ENCODE measurements at places on chromosomes 3 and 15. TPM values are rescaled to one million over a fixed set of nuclear protein-coding genes. Genes with fewer than 3 reads are reported as not detected.

GRCh38 chr15:74377831-74378766, 10.7 kb upstream of the CYP11A1 start:
- DNase-seq = no peak

GRCh38 chr3:82038556-82038955, 277.1 kb upstream of the GBE1 start:
- no peak for DNase-seq

DNA sequence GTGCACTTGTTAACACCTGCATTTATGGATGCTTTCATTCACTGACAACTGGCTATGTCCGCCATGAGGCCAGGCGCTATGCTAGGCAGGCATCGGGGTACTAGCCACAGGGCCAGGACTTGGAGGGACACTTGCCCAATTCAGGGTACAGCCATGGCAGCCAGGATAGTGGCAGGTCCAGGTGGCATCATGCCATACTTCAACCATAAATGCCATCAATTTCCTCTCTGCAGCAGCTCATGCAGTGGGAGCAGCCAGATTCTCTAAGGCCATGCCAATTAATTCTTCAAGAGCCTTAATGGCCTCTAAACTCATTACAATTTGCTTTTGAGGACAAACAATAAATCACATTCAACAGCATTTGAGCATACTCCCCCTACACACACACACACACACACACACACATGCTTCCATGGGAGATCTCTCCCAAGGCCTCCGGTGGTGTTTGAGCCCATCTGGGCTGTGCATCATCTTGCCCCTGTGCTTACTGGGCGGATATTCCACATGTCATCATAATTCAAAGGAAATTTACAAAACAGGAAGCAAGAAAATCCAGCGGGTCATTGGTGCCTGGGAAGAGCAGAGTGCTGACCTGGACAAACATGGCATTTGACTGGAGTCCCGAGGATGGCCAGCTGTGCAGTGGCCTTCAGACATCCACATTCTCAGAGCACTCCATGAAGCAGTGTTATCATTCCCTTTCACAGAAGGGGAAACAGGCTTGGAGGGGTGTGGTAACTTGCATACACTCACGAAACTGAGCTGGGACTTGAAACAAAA, 109.1 kb downstream of the IQSEC1 start:
- DNase-seq = no peak

Gene HAPLN3
- total RNA-seq = 86.2 TPM

Measured in T-cell (primary cell).